CD4-positive, alpha-beta memory T cell (primary cell): ENCODE measurements at places on chromosomes 12 and 14.
A peak's percentile ranks its signal among the peaks of the same experiment; 100 is the strongest.

DNA sequence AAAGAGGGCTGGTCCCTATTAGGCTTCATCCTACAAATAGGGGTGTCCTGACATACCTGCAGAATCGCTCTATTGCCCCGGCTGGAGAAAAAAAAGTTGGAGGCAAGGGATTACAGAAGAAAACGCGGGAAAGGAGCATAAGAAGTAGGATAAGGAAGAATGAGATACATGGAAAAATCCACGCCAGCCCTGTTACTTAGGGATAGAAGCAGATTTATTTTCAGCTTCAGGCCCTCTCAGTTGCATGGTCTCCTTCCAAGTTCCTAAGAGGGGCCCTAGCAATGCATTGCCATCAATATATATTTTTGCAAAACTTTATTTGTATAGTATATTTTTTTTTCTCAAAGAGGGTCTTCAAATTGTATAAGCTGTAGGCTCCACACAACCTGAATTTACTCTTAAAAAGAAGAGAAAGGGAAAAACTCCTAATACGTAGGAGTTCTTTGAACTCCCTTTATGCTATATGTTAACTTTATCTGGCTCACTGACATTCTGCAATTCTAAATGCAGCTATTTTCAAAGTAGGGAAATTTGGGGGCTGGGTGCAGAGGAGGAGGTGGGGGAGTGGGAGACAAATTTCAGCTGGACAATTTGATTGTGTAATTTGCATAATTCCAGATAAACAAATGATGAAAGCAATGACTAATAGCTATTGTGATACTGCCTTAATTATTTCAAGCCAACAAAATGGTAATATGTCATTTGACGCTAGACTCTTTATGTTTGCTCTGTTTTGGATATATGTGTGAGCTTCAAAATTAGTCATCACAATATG is 137.7 kb upstream of the TRHDE start:
- no peak overlapping the region for H3K4me3 ChIP-seq
- H3K27me3 ChIP-seq = no peaks in the 10 kb centered on the region
- no peaks in the 10 kb centered on the region for H3K36me3 ChIP-seq
- H3K4me1 ChIP-seq = no peaks in the 10 kb centered on the region
- no peak overlapping the region for H3K27ac ChIP-seq

GRCh38 chr14:61211476-61212255 is 69.5 kb downstream of the TMEM30B start:
- H3K36me3 ChIP-seq = no peaks in the 10 kb centered on the region
- no peaks in the 10 kb centered on the region for H3K4me1 ChIP-seq
- DNase-seq = no peak
- H3K4me3 ChIP-seq = no peak overlapping the region

DNA sequence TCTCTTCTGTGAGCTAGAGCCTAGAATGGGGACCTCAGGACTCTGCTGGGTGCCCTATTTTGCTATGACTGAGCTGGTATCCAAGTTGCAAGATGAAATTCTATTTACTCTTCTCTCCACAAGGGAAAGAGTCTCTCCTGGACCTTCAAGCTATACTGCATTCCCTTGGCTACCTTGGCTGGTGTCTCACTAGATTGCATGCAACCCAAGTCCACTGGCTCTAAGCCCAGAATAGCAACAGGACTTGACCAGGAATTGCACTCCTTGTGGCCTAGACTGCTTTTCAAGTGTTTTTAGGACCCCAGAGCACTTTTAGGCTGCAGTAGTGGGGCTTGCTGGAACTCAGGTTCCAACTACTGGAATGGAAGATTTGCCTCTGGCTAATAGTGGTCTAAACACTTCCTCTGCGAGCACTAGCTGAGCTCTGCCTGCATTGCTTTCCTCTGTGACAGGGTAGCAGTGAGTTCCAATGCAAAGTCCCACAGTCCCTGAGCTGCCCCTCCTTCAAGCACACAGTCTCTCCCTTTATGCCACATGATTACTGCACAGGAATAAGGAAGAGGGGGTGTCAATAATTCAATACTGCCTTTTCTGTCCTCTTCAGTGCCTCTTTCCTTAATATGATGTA is 1009.1 kb upstream of the FLRT2 start:
- no peaks in the 10 kb centered on the region for H3K4me1 ChIP-seq
- H3K4me3 ChIP-seq = no peak overlapping the region
- H3K36me3 ChIP-seq = no peaks in the 10 kb centered on the region
- no peak overlapping the region for H3K27ac ChIP-seq

GRCh38 chr12:108717243-108717642 is 14.1 kb downstream of the CORO1C start:
- DNase-seq = no peak
- H3K4me1 ChIP-seq = no peaks in the 10 kb centered on the region
- H3K27ac ChIP-seq = no peak overlapping the region
- no peaks in the 10 kb centered on the region for H3K36me3 ChIP-seq
- no peaks in the 10 kb centered on the region for H3K27me3 ChIP-seq

DNA sequence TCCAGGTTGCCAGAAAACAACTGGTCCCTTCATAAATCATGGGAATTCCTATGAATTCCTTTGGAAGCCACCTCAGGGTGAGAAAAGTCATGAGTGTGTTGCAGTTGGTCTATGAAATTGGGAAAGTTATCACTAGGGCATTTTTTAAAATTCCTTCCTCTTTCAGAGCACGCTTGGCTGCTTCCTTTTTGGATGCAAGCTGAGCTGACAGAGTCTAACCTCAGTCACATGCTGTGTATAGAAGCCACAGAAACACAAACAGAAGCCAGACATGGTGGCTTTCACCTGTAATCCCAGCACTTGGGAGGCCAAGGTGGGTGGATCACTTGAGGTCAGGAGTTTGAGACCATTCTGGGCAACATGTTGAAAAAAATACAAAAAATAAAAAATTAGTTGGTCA is 21.7 kb upstream of the HELB start:
- H3K36me3 ChIP-seq = no peaks in the 10 kb centered on the region
- no peak overlapping the region for H3K27ac ChIP-seq
- H3K4me1 ChIP-seq = peaks cover 56% of the 10 kb centered on the region
- no peaks in the 10 kb centered on the region for H3K27me3 ChIP-seq
- no peak overlapping the region for H3K4me3 ChIP-seq
- DNase-seq = no peak

DNA sequence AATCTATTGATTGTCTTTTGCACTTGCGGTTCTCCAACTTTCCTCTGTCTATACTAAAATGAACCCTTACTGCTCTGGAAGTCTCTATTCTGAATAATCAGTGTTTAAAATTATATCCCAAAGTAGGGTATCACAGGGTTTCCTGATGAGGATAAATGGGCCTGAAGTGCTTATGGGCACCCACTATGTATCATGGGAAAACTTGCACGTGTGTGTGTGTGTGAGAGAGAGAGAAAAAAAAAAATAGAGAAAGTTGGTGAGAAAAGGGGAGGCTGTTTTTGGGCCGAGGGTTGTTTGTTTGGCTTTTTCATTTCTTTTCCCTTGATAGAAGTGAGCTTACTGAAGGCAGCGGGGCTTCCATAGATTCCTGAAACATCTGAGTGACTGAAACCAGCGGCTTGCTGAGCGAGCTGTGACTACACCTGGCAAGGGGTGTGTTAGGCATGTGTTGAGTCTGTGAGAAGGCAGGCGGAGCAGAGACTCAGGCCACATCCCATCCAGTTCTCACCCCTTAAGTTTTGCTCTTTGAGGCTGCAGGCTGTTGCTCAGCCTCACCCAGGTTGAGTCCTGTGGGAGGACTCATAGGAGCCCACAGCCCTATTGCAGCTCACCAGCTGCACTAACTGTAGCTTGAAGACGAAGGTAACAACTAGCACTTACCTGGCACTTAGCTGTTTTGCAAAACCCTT is 17.2 kb downstream of the PPFIBP1 start:
- H3K27ac ChIP-seq = no peak overlapping the region
- no peaks in the 10 kb centered on the region for H3K27me3 ChIP-seq
- H3K36me3 ChIP-seq = no peaks in the 10 kb centered on the region
- H3K4me1 ChIP-seq = no peaks in the 10 kb centered on the region

- H3K4me1 ChIP-seq = peaks cover 13% of the 10 kb centered on the region
- H3K4me3 ChIP-seq = no peak overlapping the region
- H3K27me3 ChIP-seq = no peaks in the 10 kb centered on the region
- no peak for DNase-seq
Measured at GRCh38 chr12:6745741-6746525, 7.0 kb downstream of the MLF2 start.

- H3K27ac ChIP-seq = no peak overlapping the region
- DNase-seq = no peak
Measured at GRCh38 chr14:52354242-52354641, 40.1 kb downstream of the PTGER2 start.

DNA sequence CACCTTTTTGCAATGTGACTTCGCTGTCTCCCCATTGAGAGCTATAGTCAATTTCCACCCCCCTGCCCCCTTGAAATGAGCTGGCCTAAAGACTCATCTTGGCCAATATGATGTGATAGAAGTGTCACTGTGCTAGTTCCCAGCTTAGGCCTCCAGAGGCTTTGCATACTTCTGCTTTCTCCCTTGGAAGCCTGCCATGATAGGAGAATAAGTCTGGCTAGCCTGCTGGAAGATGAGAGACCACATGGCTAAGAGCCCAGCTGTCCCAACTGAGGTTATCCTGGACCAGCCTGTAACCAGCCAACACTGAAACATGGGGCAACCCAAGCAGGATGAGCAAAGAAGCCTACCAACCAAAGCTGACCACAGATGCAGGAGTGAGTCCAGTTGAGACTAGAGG is 196.9 kb downstream of the GRIN2B start:
- H3K27me3 ChIP-seq = no peaks in the 10 kb centered on the region
- no peaks in the 10 kb centered on the region for H3K4me1 ChIP-seq
- DNase-seq = no peak
- no peaks in the 10 kb centered on the region for H3K36me3 ChIP-seq
- H3K27ac ChIP-seq = no peak overlapping the region

- DNase-seq = peak; percentile 49
- H3K4me1 ChIP-seq = peaks cover 7% of the 10 kb centered on the region
- no peak overlapping the region for H3K27ac ChIP-seq
- H3K27me3 ChIP-seq = no peaks in the 10 kb centered on the region
- no peaks in the 10 kb centered on the region for H3K36me3 ChIP-seq
- no peak overlapping the region for H3K4me3 ChIP-seq
Measured at GRCh38 chr14:50542941-50543418, 10.6 kb upstream of the MAP4K5 start.

- no peak overlapping the region for H3K4me3 ChIP-seq
- H3K27ac ChIP-seq = no peak overlapping the region
Measured at GRCh38 chr12:27511031-27511722, 12.8 kb upstream of the PPFIBP1 start.

DNA sequence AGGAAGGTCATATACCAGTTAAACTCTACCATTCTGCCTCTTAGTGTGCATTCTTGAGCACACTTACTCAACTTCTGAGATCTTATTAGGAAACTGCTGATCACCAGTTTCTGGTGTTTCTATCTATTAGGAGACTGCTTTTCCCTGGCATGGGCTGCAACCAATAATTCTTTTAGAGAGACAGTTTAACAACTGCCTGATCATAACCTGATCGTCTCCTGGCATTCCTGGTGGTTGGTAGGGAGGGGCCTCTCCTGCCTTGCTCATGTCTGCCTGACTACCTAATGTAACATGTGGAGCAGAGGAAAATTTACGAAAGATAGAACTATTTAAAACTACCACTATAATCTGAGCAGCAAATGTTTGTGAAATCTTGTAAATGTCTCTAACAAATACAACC is 75.3 kb upstream of the MGAT4C start:
- H3K4me1 ChIP-seq = no peaks in the 10 kb centered on the region
- DNase-seq = no peak
- no peaks in the 10 kb centered on the region for H3K27me3 ChIP-seq
- no peak overlapping the region for H3K27ac ChIP-seq
